ENCODE measurements at places on chromosomes 1 and 21. TPM values are rescaled to one million over a fixed set of nuclear protein-coding genes. Genes with fewer than 3 reads are reported as not detected.

S100A5 gene
- polyA plus RNA-seq: 0.87 TPM

TBX15 gene
- 0.48 TPM for polyA plus RNA-seq

HES5 gene
- polyA plus RNA-seq: 0.55 TPM

CLDN17 gene
- 0.41 TPM for polyA plus RNA-seq

CELA2A gene
- 0.41 TPM for polyA plus RNA-seq

CCDC17 gene
- 3.4 TPM for polyA plus RNA-seq

FCRL3 gene
- 2.8 TPM for polyA plus RNA-seq

CSF3R gene
- polyA plus RNA-seq: 8.6 TPM

ORC1 gene
- 0.96 TPM for polyA plus RNA-seq

SERTAD4 gene
- 1.0 TPM for polyA plus RNA-seq

ANGEL2 gene
- 35.6 TPM for polyA plus RNA-seq

Data from thymus (tissue), 14 donors.